ENCODE measurements at places on chromosomes 11 and 22.

GRCh38 chr22:37374571-37374970, 52.7 kb downstream of the ELFN2 start:
- no peak for DNase-seq

DNA sequence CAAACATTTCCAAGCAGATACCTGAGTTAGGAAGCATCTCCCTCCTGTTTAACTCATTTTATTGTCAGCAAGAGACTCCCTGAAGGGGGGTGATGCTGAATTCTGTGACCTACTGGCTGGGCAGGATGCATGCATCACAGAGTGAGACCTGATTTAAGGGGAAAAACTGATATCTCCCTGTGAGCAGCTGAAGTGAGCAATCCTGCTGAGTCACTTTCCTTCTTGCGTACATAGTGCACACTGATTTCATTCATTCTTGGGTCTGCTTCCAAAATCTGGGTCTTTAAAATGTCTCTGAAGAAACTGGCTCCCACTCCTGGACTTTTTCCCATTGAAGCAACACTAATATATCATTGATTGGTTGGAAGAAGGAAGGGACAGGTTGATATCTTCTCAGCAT, 23.3 kb downstream of the P4HA3 start:
- DNase-seq, result no peak

GRCh38 chr11:7490535-7490934, 5.2 kb downstream of the OLFML1 start:
- no peak for DNase-seq

DNA sequence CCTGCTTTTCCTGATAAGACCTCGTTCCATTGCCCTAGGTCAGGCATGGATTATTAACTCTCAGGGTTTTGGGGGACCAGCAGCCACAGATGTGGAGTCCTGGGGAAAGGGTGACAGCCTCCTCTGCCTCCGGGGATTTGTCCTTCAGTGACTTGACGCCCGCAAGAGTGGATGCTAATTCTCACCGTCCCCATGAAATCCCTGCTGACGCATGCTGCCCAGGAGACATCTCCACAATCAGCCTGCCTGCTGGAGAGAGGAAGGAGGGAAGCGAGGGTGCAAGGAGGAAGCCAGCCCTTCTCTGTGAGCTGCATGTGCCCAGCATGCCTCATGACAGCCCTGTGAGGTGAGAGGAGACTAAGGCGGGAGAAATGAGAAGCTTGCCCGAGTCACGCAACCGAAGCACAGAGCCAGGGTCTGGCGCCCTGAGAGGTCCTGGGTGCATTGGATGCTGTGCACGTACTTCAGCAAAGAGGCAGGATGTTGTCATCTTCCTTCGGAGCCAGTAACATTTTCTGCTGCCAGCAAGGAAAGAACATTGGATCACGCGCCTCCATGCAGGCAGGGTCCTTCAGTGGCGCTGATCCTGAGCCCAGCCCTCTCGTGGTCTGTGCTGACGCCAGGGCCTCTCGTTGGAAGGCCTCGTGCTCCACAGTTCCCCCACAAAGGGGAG, 27.3 kb upstream of the KRTAP5-6 start:
- no peak for DNase-seq

- DNase-seq, result no peak
Observed at GRCh38 chr22:36104435-36104834, 56.1 kb downstream of the APOL3 start.

- DNase-seq, result peak; percentile 42
Observed at GRCh38 chr11:17277024-17277584, 565 bp downstream of the NUCB2 start.

GRCh38 chr11:122145715-122146274, 29.8 kb upstream of the BLID start:
- no peak for DNase-seq

GRCh38 chr11:120061761-120062560, 76.0 kb downstream of the TRIM29 start:
- DNase-seq, result no peak

GRCh38 chr11:35360055-35360530, 59.3 kb downstream of the SLC1A2 start:
- no peak for DNase-seq

DNA sequence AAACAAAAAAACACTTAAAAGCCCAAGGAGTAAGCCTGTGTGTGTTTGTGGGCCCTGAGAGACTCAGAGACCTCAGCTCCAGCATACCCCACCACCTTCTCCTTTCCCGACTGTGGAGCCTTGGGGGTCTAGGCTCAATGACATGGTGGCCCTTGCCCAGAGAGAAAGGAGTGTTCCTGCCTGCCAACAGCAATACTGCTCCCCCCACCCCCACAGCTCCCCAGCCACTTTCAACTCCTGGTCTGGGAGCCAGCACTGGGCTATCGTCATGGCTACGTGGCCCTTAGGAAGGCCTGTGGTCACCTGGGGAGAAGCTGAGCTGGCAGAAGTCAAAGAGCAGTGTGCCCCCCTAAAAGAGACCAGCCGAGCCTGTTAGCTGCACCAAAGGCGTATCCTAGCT, 2.6 kb downstream of the PPP1R14B start:
- DNase-seq, result no peak

GRCh38 chr11:69467196-69467595, 14.3 kb upstream of the LINC01488 start:
- DNase-seq, result no peak

GRCh38 chr22:16829985-16830384, 4.8 kb upstream of the XKR3 start:
- no peak for DNase-seq

DNA sequence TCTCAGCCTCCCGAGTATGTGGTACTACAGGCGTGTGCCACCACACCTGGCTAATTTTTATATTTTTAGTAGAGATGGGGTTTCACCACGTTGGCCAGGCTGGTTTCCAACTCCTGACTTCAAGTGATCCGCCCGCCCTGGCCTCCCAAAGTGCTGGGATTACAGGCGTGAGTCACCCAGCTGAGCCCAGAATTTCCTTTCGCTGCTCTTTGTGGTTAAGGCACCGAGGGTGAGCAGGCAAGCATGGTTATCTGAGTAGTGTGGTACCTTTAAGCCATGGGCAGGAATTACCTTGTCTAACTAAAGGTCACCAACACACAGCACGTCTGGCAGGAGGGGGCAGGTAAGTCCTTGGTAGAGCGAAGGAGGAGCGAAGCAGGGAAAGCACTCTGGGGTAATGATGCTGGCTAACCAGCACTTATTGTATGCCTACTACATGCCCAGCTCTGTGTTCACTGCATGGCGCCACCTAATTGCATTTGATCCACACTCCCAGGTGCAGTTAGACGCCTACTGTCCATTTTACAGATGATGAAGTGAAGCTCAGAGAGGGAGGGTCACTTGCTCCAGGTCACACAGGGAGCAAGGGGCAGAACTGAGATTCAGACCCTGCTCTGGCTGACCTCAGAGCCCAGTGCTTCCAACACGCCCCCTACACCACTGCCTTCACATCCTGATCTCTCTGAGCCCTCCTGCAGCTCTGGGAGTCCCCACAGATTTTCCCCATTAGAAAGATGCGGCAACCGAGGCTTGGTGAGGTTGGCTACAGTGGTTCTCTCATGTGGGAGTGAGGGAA, 45.7 kb downstream of the TRIOBP start:
- DNase-seq, result no peak

- peak; percentile 46 for DNase-seq
Observed at GRCh38 chr11:77590194-77590782, 535 bp downstream of the AQP11 start.

GRCh38 chr22:33014621-33015020, 43.6 kb downstream of the SYN3 start:
- DNase-seq, result no peak

GRCh38 chr11:104410336-104410735, 246.4 kb upstream of the PDGFD start:
- DNase-seq, result no peak

GRCh38 chr11:57196596-57196995, 14.8 kb downstream of the LRRC55 start:
- no peak for DNase-seq

DNA sequence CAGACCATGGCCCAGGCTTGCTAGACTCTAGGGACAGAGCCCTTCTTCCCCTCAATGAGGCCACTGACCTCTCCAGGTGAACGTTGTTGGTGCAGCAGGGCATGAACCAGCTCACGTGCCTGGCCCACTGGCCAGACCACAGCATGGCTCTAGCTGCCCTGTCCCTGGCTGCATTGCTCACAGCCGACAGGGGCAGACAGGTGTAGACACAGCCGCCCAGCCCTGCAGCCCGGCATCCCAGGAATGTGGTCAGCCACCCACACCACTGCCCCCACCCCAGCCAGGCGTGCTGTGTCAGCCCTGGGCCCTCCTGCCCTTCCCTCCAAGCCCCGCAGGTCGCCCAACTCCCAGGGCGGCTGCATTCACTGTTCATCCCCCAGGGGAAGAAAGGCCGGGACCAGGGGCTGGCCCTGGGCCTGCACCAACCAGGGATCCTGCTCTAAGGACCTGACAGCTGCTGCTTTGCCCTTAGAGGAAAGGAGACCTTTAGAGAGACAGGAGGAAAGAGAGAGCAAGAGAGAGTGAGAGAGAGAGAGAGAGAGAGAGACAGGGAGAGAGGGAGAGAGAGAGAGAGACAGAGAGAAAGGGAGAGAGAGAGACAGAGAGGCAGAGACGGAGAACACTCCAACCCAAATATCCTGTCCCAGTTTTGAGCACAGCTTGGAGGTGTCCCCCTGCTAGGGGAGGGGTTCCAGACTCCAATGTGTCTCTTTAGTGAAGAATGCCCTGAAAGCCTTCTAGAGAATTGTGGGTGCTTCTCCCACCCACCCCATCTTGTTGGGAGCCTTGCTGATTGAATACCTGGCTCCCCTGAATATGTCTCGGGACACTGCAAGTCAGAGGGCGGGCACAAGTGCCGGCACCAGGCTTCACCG, 44.2 kb upstream of the LINC01488 start:
- DNase-seq, result no peak

DNA sequence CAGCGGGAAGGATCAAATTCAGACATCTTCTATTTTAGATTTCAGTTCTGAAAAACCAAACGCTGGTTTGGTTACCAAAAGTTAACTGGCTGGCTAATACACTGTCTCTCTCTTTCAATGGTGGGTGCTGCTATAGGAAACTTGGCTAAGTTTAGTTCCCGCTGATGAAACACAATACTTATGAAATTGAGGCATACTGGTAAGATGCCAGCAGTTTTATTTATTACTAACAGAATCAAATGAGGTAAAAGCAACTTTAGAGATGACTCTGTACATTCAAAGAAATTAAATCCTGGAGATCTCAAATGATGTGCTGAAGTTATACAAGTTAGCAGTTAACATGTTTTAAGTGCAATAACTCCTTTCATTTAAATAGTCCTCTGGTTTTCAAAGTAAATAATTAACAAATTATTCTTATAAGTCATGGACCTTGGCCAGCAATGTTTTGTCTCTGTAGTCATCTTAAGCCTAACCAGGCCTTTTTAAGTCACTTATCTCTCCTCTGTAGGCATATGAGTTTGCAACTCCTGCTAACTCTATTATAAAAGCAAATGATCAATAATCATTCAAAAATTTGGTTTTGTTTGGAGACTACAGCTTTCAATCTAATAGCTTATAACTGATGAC, 54.8 kb downstream of the PAK1 start:
- DNase-seq, result no peak

DNA sequence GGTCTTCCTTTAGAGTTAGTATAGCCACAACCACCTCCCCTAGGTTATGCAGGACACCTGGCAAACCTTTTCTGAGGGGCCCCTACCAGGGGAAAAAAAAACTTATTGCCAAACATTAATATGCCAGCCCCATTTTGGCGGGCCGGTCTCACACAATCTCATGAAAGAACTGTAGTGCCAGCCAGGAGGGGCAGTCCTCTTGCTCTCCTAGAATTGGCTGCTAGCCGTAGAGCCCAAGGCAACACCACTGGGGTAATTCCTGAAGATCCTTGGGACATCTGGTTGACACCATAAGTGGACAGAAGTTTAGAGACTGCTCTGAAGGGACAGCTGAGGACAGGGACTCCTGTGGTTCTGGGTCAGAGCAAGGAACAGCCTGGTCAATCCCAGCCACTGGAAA, 24.2 kb downstream of the NAV2 start:
- DNase-seq, result no peak

- no peak for DNase-seq
Observed at GRCh38 chr11:43830928-43831440, 49.6 kb upstream of the ALKBH3 start.

GRCh38 chr22:36328635-36329253, 59.0 kb downstream of the MYH9 start:
- DNase-seq, result no peak

DNA sequence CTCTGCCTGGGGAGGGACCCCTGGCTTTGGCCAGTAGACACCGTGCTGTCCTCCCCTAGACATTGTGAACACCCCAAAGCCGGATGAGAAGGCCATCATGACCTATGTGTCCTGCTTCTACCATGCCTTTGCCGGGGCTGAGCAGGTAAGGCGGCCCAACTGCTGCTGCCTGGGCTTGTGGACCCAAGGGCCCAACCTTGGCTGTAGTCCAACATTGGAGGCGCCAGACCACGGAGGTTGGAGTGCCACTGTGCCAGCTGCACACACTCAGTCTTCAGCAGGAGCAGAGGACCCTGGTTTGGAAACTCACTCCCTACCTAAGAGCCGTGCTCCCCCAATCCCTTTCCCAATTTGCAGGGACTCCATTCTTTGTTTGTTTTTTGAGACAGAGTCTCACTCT, 9.4 kb downstream of the ACTN3 start:
- DNase-seq, result peak; percentile 19

- DNase-seq, result no peak
Observed at GRCh38 chr22:35528927-35529326, 11.7 kb upstream of the RASD2 start.

- DNase-seq, result no peak
Observed at GRCh38 chr11:94815705-94816344, 47.7 kb downstream of the AMOTL1 start.

DNA sequence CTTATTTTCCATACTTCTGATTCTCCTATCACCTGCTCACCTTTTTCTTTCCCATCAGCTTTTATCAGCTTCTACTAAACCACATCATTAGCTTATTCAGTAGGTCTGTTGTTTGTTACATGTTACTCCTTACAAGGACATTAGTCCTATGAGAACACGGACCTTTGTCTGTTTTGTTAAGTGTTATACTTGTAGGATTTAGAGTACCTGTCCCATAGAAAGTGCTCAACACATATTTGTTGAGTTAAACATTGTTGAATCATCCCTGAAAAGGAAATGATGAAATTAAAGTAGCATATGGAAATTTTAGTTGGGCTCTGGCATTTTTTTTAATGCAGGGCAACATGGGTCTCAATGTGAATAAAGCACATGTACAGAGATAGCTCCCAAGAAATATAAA, 222.1 kb upstream of the CARD18 start:
- no peak for DNase-seq

- no peak for DNase-seq
Observed at GRCh38 chr11:73117071-73117470, 25.0 kb downstream of the FCHSD2 start.

GRCh38 chr11:19889531-19889930, 176.9 kb downstream of the NAV2 start:
- DNase-seq, result no peak
